Brain pericyte (primary cell): ENCODE measurements at places on chromosomes 5 and 9.

DNA sequence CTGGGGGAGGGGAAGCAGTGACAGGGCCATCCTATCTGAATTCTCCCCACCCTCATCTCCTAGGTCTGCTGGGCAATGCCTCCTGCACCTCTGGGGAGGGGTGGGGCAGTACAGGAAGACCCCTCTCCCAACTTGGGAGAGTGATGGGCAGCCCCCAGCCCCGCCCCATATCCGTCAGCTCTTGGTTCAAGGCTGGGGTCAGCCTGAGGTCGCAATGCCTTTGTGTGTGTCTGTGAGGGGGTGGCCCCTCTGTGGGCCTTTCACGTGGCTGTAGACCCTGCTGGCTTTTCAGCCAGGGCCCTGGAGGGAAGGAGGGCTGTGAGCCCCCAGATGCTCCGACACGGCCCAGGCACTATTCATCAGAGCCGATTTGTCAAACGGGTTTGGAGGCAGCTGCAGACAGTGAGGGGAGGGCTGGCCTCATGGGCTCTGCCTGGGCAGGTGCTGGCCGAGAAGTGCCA lies 49.5 kb upstream of the RNU6ATAC start:
- no peak for DNase-seq

GRCh38 chr5:10233505-10233904 lies 16.2 kb downstream of the ATPSCKMT start:
- DNase-seq, result peak; percentile 70

GRCh38 chr9:91151718-91152095 lies 210.0 kb downstream of the AUH start:
- no peak for DNase-seq

GRCh38 chr5:14930486-14930885 lies 58.9 kb upstream of the ANKH start:
- no peak for DNase-seq

DNA sequence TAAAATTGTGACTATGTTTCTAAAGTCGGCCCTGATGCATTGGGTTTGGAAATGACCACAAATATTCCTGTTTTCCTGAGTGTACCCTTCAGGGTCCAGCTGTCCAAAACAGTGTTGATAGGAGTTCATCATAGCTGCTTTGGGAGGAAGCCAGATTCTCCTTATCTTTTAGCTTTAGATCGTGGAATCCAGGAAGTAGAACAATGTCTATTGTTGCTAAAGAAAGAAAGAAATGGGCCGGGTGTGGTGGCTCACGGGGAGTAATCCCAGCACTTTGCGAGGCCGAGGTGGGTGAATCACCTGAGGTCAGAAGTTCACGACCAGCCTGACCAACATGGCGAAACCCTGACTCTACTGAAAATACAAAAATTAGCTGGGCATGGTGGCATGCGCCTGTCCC lies 9.5 kb downstream of the CAVIN4 start:
- DNase-seq, result no peak

DNA sequence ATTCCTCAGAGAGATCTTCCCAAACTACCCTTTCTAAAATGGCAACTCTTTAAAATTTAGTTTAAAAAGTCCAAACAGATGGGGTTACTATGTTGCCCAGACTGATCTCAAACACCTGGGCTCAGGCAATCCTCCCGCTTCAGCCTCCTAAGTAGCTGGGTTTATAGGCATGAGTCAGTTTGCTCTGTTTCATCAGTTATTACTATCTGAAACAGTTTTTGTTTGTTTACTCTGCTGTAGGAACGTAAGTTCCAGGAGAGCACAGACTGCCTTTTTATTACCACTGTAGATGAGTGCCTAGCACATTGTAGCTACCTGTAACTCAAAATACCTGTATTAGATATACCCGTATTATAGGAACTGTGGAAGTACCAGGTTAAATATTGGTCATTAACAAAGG lies 89.4 kb downstream of the UHRF2 start:
- no peak for DNase-seq

DNA sequence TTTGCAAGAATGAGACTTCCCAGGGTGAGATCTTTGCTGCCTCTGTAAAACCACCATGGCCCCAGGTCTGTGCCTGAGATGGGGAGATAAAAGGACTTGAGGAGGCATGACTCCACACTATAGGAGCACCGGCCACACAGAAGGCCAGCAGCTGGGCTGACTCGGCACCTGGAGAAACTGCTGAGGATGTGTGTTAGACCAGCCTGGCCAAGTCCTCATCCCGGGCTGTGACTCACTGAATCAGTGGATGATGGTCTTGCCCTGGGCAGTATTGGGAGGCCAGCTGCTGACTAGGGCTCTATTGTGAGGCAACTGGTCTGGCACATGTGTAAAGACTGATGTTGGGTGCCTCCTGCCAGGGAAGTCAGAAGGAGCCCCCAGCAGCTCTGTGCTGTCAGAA lies 286.2 kb downstream of the ACTL7B start:
- DNase-seq, result no peak

DNA sequence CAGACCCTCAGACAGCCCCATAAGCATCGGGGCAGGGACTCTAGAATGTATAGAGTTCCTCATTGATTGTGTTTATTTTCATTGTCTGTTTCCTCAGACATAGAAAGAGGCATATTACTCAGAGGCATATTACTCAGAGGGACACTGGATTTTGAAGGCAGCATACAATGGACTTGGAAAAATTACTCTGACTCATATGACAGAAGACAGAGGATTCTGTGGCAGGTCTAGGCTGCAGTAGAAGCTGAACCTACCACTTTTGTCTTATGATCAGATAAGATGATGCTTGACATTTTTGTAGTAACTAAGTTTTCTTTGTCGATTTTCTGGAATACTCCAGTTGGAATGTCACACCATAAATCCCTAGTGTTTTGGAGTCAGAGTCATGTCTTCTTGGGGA lies 105.2 kb downstream of the ST8SIA4 start:
- no peak for DNase-seq

DNA sequence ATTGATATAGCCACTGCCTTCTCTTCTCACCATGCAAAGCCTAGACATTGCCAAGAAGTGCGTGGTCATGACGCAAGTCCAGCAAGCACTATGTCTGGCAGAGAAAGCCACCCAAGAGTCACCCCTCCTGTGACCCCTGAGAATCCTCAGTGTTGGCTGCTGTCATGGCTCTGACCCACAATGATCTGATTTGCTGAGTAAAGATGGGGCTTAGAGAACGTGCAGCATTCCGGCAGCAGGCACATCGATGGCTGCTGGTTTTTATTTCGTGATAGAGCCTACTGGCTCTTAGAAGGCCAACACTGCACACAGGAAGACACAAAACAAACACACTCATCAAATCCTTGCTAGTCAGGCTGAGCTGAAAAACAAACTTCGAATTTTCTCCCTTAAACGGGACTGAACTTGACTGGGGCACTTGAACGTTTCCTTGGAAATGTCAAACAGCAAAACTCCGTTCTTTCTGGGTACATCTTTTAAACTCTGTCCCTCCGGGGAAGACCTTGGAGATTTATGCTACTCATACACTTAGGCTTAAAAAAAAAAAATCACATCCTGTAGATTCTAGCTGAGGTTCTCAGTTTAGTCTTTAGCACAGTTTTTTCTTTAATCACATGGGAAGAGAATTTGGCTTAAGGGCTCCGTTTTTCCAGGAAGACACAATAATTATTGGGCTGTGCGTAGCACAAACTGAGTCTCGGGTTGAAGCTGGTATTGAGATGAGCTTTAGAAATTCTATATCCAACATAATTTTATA lies 88.2 kb upstream of the BASP1 start:
- no peak for DNase-seq

DNA sequence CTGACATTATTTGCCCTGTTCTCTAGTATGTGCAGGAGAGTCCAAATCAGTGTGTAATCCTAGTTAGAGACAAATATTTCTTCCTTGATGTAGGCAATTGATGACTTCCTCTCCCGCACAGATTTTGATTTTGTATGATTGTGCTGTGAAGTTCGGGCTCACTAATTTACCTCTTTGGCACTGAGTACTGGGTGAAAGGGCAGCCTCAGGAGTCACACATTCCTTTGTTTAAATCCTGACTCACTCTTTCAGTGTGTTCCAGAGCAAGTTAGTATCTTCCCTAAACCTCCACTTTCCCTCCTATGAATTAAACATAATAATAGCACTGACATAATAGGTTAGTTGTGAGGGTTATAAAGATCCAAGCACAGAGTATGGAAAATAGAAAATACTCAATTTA lies 269.7 kb downstream of the ISL1 start:
- no peak for DNase-seq

- no peak for DNase-seq
Observed at GRCh38 chr5:179044765-179045164, 15.4 kb upstream of the ZNF354C start.

DNA sequence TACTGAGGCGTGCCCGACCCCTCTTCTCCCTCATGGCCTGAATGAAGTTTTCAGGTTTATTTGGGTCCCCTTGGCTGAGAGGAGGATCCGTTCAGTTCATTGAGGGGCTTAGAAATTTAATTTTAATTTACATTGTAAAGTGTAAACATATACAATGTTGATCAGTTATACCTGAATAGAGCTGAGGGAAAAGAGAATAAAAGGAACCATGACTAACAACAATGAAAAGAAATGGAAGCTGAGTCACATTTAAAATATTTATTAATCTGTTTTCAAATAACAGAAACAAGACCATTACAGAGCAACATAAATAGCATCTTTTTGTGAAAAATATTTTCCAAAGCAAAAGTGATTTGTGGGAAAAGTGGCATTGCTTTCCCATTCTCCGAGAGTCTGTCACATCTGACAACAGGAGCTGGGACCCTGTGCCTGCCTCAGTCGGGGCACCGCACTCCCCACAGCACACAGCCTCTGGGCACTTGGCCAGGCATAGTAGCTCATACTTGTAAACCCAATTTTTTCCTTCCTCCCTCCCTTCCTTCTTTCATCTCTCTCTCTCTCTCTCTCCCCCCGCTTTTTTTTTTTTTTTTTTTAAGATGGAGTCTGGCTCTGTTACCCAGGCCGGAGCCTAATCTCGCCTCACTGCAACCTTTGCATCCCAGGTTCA lies 28.7 kb downstream of the PROP1 start:
- no peak for DNase-seq

- DNase-seq, result no peak
Observed at GRCh38 chr9:75101004-75101588, 12.8 kb downstream of the OSTF1 start.

DNA sequence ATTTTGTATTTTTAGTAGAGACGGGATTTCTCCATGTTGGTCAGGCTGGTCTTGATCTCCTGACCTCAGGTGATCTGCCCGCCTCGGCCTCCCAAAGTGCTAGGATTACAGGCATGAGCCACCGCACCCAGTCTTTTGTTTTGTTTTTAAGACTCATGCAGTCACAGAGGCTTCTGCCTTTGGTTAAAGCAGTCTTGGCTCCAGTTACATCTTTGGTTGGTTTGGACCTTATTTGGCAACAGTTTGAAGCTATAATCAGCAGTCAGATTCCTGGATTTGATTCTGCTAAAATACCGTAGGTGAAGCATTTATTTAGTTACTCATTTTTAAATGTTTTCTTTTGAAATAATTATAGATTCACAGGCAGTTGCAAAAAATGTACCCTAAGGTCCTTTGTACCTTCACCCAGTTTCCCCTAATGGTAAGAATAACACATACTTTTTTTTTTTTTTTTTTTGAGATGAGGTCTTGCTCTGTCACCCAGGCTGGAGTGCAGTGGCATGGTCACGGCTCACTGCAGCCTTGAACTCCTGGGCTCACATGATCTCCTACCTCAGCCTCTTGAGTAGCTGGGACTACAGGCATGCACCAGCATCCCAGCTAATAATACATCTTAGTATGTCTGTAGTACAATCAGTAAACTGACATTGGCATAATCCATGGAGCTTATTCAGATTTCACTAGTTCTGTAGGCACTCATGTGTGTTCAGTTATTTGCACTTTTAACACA lies 15.7 kb downstream of the USP20 start:
- DNase-seq, result no peak

- no peak for DNase-seq
Observed at GRCh38 chr5:82164977-82165713, 113.0 kb downstream of the RPS23 start.

DNA sequence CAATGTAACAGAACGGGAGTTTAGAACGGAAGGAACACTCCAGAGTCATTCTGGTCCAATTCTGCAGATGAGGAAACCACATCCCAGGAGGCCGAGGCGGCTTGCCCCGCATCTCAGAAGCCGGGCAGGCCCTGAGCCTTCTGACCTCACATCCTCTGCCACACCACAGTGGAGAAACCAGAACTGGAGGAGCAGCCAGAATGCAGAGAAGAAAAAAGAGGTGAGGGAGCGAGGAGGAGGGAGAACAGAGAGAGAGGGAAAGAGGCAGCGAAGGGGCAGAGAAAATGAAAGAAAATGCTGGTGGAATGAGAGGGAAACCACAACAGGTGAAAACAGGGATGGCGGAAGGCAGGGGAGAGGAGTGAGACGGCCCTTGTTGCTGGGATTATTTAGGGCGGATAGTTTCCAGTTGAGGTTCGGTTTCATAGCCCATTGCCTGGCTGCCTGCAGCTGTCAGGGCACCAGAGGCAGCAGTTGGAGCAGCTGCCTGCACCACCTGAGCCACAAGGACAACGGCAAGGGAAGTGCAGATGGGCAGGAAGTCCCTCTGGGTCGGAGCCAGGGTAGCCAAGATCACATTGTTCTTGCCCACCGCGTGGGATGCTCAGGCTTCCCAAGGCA lies at the start of gene HMHB1:
TSS of gene HMHB1 (plus strand) at position 77 of the 621 bp plus-strand sequence.
- no peak for DNase-seq

GRCh38 chr5:61313960-61314681 lies 17.9 kb upstream of the ZSWIM6 start:
- no peak for DNase-seq

DNA sequence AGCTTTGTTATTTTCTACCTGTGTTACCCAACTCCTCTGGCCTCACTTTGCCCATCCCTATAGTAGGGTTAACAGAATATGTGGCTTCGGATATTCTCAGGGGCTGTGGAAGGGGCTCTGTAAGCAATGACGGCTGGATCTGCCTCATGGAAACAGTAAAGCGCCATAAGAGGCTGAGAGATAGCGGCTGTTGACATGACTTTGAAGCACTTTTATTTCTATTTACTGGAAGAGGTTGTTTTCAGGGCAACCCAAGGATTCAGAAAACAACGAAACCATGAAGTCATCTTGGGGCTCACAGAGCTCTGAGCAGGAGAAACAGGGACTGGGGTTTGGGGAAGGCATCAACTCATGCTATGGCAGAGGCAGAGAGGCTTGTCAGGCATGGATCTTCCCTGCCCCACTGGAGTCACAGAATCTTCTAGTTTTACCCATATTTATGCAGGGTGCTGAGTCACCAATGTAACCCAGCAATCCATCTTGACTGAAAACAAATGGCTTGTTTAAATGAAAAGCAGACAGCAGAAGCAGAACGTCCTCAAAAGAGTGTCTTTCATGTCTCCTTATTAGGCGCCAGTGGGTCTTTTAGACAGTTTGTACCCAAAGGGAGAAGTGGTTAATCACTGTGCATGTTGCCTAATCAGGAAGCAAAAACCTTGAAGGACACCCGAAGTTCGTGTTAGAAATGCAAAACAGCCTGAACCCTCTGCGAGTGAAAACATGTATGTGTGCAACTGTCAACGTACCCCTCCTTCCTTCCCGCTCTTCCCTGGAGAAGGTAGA lies 113.0 kb downstream of the COL23A1 start:
- DNase-seq, result no peak
